ENCODE measurements at places on chromosomes 3 and 15. TPM values are rescaled to one million over a fixed set of nuclear protein-coding genes. Genes with fewer than 3 reads are reported as not detected.
A peak's percentile ranks its signal among the peaks of the same experiment; 100 is the strongest.

Gene IL17RB
- 1.6 TPM for total RNA-seq

Gene ITIH4
- 6.1 TPM for total RNA-seq

Gene ITIH3
- not detected for total RNA-seq

- DNase-seq, result no peak
Measured at GRCh38 chr3:21377071-21377769, 373.8 kb downstream of the ZNF385D start.

GRCh38 chr15:39444735-39445470, 136.0 kb upstream of the THBS1 start:
- no peak for DNase-seq

DNA sequence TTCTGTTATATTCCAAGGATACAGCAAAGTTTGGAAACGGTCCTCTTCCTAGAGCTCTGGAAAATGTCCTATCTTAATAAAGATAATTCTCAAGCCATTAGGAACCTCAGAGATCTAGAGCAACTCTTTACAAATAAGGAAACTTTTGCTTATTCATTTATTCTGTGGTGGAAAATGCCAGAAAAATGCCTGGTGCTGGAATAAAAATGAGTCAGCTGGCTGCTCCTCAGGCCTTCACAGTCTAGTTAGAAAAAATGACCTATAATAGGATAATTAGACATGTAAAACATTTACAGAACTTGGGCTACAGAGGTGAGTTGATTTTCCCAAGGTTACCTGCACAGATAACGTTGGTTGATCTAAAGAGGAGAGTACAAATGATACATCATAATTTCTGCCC, 372.5 kb downstream of the NLGN1 start:
- DNase-seq, result no peak

DNA sequence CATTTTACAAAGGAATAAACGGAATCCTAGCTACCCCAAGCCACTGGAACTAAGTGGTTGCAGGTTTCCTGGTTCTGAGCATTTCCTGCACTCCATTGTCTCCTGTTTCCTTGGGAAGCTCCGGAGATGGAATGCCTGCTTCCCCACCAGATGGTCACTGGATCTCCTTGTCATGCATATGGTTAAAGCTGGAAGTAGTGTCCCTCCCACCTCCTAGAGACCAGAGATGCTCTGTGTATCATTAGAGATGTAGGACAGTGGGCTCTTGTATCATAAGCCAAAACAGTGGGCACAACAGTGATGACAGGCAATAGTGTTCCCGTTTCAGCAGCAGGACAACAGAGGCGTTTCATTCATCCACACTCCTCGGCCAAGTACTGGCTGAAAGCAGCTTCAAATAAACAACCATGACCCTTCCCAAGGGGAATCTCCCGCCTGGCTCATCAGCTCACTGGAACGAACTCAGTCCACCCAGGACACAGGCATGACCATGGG, 136.2 kb upstream of the EIF1B start:
- DNase-seq, result peak; percentile 41

DNA sequence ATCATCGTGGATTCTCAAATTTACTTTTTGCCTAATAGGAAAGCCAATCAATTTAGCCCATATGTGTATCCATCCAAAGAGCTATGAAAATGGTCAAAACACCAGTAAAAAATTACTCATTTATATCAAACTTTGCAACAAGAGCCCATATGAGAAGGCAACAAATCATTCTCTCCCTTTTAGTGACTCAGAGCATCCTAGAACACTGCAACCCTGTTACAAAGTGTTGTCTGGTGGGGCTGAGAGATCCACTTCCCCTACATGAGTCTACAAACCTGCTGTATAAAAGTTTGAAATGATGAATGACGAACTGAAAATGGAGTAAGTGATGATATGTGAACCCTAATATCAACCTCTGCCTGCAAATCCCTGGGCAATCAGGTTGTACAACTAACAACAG, 23.3 kb downstream of the PDZRN3 start:
- no peak for DNase-seq

Measured in frontal cortex (tissue), 4 donors.